ENCODE measurements at places on chromosomes 7 and 10.

DNA sequence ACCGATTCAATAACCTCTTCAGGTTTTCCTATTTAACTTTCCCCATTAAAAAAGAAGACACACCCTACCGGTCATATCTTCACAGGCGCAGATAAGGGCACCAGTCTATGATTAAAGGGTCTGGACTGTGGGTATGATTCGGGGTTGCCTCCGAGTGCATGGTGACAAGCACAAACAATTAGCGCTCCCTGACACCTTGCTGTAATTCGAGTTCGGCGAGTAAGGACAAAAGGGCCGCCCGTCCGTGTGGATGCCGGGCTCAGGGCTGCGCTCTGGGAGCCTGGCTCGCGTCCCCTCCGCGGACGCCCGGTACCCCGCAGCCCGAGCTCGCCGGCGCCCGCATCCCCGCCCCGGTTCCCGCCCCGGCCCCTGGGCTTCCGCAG is 111.9 kb upstream of the RHEB start:
- DNase-seq = peak; percentile 71

GRCh38 chr10:77192402-77192801 is 445.2 kb downstream of the KCNMA1 start:
- no peak for DNase-seq

DNA sequence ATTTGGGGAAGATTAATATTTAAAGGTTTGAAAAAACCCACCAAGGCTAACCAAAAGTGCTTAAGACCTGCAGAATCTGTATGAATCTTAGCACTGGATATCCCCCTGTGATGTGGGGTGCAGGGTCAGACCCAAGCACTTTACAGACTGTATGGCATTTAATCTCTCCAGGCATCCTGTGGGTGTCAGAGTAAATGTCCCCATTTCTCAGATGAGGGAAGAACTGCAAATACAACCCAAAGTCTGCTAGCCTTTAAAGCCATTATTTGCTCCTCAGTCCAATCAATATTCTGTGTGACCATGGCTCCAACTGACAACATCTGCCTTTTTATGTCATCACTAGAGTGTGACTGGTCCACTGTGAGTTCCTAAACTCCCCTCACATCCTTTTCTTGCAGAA is 10.0 kb upstream of the MBL2 start:
- peak; percentile 39 for DNase-seq

- no peak for DNase-seq
Measured at GRCh38 chr10:4646547-4646946, 179.5 kb upstream of the AKR1E2 start.

- DNase-seq = peak; percentile 88
Measured at GRCh38 chr10:96665306-96665705, 55.0 kb downstream of the PIK3AP1 start.

GRCh38 chr7:19377611-19378344 is 232.6 kb upstream of the FERD3L start:
- peak; percentile 58 for DNase-seq

GRCh38 chr10:14381475-14381874 is 50.8 kb upstream of the FRMD4A start:
- no peak for DNase-seq
